ENCODE measurements at places on chromosomes 3 and 15.

GRCh38 chr3:74531491-74531890 lies 83.0 kb downstream of the CNTN3 start:
- no peak for DNase-seq

DNA sequence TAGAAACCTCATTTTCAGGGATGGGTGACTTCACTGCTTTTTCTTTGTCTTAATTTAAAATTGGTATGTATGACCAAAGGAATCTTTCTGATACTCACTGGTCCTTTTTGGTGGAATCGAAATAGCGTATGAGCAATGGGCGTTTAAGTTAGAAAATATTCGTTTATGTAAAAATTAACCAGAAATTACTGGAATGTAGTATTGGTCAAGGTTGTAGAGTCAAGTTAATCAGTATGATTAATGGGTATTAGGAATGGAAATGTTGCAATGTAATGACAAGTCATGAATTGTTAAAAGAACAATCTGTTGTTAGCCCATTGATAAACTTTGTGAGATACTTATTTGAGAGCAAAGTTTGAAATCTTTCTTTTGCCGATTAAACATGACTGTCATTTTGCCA lies 36.9 kb downstream of the AKAP13 start:
- DNase-seq: no peak

- DNase-seq: no peak
Measured at GRCh38 chr3:61357902-61358301, 106.7 kb upstream of the FHIT start.

GRCh38 chr3:38169027-38169317 lies 3.6 kb downstream of the OXSR1 start:
- no peak for DNase-seq

GRCh38 chr3:54527521-54527920 lies 400.3 kb downstream of the LRTM1 start:
- DNase-seq: no peak

- no peak for DNase-seq
Measured at GRCh38 chr15:77589839-77590238, 42.9 kb downstream of the LINGO1 start.

- no peak for DNase-seq
Measured at GRCh38 chr15:94083467-94084052, 147.8 kb upstream of the MCTP2 start.

DNA sequence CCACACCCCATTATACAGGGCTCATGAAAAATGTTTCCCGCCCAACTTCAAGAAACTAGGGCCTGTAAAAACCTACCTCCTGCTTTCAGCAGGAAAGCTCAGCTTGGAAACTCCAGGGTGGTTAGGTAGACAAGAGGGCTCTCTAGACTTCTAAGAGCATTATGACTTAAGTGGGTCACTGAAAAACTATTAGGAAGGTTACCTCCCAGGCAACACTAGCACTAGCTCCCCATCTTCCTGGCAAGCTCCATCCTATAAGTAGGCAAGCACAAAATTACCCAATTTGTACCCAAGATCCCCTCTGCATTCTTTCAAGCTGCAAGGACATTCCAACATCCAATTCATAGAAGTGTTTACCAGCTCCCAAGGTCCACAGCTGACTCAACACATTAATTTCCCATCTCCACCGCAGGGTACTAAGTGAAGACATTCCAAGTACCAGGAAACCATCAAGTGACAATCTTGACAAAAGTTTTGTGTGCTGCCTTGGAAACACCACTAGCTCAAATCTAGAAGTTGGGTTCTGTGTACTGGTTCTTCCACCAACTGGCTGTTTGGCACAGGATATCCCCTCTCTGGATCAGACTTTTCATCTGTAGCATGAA lies 46.9 kb downstream of the WNT5A start:
- DNase-seq: no peak

DNA sequence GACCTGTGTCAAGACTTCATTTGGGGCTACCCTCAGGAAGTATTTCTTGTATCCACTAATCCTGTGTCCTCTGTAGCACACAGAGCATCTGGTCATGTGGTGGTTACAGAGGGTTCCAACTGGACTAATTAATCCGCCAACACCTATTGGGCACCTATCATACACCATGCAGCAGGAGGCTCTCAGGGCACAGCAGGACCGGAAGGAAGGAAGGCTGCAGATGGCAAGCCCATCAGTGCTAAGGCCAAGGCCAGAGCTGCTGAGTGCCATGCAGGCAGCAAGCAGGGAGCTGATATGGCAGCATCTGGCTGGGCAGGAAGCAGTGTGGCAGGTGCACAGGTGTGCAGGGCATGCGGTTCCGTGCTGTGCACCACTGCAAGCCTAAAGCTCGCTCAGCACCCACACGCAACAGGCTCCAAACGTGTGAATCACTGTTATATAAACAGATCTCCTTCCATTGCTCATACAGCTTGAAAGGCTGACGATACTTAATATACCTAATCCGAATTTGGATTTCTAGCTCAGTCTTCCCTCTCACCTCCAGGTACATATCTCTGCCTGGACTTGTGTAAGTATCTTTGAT lies 64.4 kb upstream of the SNRPA1 start:
- no peak for DNase-seq

- DNase-seq: no peak
Measured at GRCh38 chr3:38214560-38214959, 49.2 kb downstream of the OXSR1 start.

DNA sequence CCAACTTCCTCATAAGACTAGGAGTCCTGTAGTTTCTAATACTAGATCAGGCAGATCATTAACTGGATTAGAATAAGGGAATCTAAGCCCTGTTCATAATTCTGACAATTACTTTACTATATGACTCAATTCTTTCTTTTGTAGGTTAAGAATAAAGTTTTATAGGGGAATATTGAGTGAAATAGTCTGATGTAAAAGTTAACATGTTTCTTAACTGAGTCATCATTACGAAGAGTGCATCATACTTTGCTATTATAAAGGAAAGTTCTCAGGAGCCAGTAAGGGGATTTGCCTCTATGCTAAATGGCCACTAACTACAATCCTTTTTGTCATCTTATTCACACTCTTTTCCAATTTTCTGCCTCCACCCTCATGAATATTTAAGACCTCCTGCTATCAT lies 63.1 kb downstream of the POLQ start:
- no peak for DNase-seq

Data from CD4-positive, alpha-beta T cell treated with Interleukin-15 for 1 hour (primary cell).